M059J (cell line): ENCODE measurements at places on chromosomes 7 and 10.

DNA sequence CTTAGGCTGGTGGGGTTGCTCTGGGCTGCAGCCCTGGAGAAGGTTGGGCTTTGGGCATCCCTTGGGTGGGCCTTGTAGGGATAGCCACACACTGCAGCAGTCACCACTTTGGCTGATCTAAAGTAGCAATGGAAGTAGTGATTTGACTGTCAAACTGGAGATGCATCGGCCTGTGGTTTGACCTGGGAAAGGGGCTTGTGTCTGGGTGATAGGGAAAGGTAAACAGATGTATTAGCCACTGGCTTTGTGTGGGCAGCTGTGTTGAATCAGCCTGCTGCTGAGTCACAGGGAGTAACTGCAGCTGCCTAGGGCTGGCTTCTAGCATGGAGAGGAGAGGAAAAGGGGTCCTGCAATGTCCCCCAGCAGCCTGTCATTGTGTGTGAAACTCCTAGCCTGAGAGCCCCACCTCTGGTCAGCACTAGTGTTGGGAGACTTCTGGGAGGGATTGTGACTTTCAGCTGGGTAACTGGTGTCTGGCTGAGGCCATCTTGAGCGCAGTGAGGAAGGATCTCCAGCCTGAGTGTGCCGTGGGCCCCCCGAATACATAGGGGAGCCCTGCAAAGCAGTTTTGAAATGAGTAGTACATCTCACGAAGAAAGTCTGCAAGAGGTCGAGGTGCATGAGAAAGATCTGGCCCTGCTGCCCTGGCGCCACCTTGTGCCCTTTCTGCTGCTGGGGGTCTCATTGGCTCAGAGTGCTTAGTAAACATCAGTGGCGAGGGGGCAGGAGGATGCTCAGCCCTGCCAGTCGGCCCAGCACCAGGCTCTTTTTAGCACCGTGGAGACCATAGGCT, 117.3 kb downstream of the FANK1 start:
- peak; percentile 87 for DNase-seq

DNA sequence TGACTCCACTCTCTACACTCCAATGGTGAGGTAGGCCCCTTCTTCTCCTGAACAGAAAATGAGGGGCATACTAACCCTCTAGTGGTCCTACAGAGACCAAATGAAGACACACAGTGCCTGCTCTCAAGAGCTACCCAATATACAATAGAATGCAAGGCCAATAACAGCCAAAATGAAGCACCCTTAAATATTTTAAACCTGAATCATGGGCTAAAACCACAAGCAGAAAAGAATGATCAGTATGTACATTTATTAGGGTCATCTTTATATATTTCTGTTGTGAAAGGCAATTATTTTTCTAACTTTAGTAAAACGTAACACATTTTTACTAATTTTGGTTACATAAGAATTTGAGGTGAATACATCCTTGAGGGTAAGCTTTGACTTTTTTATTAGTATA, 49.9 kb upstream of the COL1A2 start:
- peak; percentile 75 for DNase-seq

GRCh38 chr10:131724891-131725580, 175.8 kb upstream of the PPP2R2D start:
- no peak for DNase-seq

- no peak for DNase-seq
These were observed 179.2 kb upstream of the FAM3C start for GRCh38 chr7:121575194-121575765.

DNA sequence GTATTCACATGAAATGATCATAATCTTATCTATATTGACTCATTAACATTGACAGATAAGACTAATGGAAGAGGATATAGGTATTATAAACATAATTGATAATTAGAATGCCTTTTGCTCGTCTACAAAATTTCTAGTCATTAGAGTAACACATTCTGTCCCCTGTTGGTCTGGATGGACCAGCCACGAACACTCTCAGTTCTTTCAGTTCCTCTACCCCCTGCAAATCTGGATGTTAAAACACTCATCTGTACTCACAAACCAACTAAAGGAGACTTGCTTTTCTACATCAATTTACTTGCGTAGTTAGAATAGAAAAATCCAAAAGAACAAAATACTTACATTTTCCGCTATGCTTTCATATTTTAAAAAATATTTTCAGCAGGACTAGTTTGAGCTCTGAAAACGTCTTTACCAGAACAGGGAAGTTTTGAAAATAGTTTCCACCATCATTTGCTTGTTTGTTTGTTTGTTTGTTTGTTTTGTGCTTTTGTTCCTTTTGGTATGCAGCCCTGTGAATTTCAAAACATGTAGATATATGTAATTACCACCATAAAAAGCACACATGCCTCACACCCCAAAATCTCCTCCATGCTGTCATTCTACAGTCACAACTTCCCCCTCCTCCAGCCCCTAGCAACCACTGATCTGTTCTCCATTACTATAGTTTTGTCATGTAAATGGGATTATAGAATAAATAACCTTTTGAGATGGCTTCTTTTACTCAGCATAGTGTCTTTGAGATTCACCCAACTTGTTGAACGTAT, 103.8 kb downstream of the FZD1 start:
- DNase-seq: no peak

DNA sequence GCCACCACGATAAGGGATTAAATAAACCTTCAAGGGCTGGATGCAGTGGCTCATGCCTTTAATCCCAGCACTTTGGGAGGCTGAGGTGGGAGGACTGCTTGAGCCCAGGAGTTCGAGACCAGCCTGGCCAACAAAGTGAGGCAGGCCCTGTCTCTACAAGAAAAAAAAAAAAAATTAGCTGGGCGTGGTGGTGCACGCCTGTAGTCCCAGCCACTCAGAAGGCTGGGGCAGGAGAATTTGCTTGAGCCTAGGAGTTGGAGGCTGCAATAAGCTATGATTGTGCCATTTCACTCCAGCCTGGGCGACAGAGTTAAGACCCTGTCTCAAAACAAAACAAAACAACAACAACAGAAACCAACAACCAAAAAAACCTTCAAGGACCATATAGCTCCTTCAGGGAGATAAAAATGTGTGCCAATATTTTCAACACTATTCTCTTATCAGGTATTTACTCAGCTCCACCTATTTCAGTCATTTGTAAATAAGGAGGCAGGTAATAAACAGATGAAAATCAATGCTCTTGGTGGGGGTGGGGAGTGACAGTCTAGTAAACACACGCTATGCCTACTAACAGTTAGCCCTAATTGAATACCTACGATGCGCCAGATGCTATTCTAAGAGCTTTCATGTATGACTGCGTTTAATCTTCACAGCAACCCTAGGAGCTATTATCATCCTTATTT, 13.2 kb downstream of the BAIAP2L1 start:
- DNase-seq: no peak

DNA sequence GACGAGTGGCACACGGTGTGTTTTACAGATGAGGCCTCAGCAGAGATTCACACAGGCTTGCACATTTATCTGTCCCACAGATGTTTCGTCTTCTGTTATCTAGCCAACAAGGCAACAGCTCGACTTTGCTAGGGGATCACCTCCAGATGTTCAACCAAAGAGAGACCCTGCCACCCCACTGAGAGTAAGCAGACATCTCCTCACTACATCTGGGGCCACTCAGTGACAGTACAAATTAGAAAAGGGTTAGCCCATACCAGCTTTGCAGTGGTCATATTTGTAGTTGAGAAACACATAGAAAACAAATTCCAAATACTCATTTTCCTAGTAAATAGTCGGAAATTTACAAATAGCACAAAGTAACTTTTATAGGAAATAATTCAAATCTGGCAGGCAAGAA, 164.2 kb downstream of the HDAC9 start:
- DNase-seq: no peak

GRCh38 chr7:867406-868188, 8.8 kb upstream of the GET4 start:
- peak; percentile 29 for DNase-seq

DNA sequence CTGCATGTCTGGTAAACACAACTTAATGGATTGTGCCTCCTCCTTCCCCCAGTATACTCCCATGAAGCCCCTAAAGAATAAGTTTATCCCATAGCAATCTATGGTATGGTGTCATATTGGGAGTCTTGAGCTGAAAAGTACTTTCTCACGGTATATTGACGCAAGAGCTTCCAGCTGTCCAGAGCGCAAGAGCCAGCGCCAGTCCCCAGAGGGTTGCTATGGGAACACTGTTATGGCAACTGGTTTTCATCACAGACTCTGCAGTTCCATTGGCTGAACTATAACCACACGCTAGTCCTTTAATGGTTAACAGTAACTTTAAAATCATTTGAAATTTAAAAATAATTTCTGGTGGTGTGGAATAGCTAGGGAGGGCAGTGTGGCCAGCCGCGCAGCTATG, 46.9 kb downstream of the PRPF18 start:
- DNase-seq: peak; percentile 5
